T-cell (primary cell): ENCODE measurements at places on chromosomes 7 and 10. TPM values are rescaled to one million over a fixed set of nuclear protein-coding genes. Genes with fewer than 3 reads are reported as not detected.

DNA sequence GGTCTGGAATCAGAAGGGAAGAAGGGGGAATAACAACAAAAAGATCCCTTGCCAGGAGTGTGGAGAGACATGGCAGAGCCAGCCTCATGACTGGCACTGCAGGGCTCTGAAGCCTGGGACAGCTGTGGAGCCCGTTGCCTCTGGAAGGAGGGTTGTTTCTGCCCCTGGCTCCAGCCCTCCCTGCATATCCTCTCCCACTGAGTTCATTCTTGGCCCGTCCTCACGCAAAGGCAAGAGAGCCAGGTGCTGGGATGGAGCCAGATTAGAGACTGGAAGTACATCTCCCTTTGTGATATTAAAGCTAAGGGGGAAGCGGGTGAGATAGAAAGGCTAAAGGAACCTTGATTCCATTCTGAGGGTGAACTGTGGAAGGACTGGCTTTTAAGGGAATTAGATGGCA lies 141.5 kb upstream of the NPVF start:
- H3K4me3 ChIP-seq, result no peak overlapping the region
- H3K4me1 ChIP-seq, result no peaks in the 10 kb centered on the region
- H3K27ac ChIP-seq, result no peak overlapping the region
- peaks cover 11% of the 10 kb centered on the region for H3K27me3 ChIP-seq
- DNase-seq, result no peak

DNA sequence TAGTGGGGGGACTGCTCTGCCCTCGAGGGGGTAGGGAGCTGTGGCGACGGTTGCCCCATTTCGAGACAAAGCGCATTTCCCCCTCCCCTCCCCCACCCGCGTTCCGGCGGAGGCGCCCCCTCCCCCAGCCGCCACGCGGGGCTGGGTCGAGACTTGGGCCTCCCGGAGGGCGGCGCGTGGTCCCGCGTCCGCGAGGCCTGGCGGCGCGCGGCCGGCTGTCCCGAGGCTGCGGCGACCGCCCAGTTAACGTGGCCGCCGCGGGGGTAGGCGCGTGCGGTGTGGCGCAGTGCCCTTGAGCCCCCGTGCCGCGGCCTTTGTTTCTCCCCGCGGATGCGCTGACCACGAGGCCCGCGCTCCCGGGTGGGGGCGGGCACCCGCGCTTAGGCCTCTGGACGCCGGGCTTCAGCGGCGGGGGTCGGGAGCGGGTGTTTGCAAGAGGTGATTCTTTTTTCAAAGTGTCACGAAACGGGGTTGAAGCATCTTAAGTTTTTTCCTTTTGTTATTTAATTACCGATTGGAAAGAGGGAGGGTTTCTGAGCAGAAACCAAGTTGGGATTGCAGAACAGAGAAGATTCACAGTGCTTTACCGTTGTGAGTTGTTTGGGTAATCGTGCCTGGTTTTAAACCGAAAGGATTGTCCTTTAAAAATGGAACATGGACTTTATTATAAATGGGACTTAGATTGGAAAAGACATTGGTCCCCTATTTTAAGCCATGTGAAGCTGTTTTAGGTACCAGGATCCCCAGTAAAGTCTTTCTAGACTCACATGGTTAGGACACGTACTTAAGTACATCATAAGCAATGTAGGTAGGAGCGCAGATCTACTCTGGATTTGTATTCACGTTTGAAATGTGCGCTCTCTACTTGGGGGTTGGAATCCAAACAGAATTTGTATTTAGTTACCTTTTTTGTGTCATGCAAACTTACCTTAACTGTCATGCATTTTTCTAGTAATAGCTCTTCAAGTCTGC lies 760 bp downstream of the CBX3 start:
- H3K27me3 ChIP-seq, result no peaks in the 10 kb centered on the region
- H3K4me3 ChIP-seq, result peak overlapping the region; percentile 97
- peak; percentile 42 for DNase-seq

- H3K4me1 ChIP-seq, result peaks cover 30% of the 10 kb centered on the region
- peak overlapping the region; percentile 97 for H3K4me3 ChIP-seq
- peak overlapping the region; percentile 19 for H3K27ac ChIP-seq
Measured at GRCh38 chr10:59905066-59905730, 1.2 kb downstream of the CCDC6 start.

- no peaks in the 10 kb centered on the region for H3K4me1 ChIP-seq
- no peak for DNase-seq
- no peak overlapping the region for H3K4me3 ChIP-seq
- H3K36me3 ChIP-seq, result no peaks in the 10 kb centered on the region
- no peak overlapping the region for H3K27ac ChIP-seq
- H3K27me3 ChIP-seq, result no peaks in the 10 kb centered on the region
Measured at GRCh38 chr10:35882422-35883150, 240.5 kb upstream of the FZD8 start.

The GCK gene
- 0.28 TPM for total RNA-seq

The PNLIP gene
- 2.3 TPM for total RNA-seq

The AZGP1 gene
- 1.3 TPM for total RNA-seq

GRCh38 chr10:132458586-132459300 lies 61.7 kb downstream of the PWWP2B start:
- no peaks in the 10 kb centered on the region for H3K4me1 ChIP-seq
- DNase-seq, result peak; percentile 55
- no peak overlapping the region for H3K27ac ChIP-seq
- no peak overlapping the region for H3K4me3 ChIP-seq
- H3K27me3 ChIP-seq, result no peaks in the 10 kb centered on the region

DNA sequence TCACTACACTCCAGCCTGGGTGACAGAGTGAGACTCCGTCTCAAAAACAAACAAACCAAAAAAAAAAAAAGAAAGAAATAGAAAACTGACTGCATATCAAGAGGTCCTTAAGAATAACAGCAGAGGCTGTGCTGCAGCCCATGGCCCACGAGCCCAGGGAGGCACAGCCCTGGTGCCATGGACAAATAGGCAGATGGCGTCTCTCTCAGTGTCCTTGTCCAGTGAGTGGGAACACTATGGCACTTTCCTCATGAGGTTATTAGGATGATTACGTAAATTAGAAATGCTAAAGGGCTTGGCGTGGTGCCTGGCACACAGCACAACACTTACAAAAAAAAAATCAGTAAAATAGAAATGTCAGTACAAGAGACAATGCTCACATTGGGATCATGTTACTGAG lies 33.4 kb upstream of the PFKP start:
- H3K36me3 ChIP-seq, result no peaks in the 10 kb centered on the region
- no peak overlapping the region for H3K4me3 ChIP-seq
- H3K27me3 ChIP-seq, result no peaks in the 10 kb centered on the region
- no peak for DNase-seq

GRCh38 chr7:17781491-17782215 lies 158.6 kb downstream of the SNX13 start:
- no peak for DNase-seq
- no peak overlapping the region for H3K4me3 ChIP-seq

The CH25H gene
- total RNA-seq, result not detected

- no peak overlapping the region for H3K4me3 ChIP-seq
- H3K27me3 ChIP-seq, result no peaks in the 10 kb centered on the region
- no peak for DNase-seq
- H3K36me3 ChIP-seq, result no peaks in the 10 kb centered on the region
- no peak overlapping the region for H3K27ac ChIP-seq
- H3K4me1 ChIP-seq, result no peaks in the 10 kb centered on the region
Measured at GRCh38 chr7:86913709-86914108, 145.7 kb downstream of the ELAPOR2 start.

DNA sequence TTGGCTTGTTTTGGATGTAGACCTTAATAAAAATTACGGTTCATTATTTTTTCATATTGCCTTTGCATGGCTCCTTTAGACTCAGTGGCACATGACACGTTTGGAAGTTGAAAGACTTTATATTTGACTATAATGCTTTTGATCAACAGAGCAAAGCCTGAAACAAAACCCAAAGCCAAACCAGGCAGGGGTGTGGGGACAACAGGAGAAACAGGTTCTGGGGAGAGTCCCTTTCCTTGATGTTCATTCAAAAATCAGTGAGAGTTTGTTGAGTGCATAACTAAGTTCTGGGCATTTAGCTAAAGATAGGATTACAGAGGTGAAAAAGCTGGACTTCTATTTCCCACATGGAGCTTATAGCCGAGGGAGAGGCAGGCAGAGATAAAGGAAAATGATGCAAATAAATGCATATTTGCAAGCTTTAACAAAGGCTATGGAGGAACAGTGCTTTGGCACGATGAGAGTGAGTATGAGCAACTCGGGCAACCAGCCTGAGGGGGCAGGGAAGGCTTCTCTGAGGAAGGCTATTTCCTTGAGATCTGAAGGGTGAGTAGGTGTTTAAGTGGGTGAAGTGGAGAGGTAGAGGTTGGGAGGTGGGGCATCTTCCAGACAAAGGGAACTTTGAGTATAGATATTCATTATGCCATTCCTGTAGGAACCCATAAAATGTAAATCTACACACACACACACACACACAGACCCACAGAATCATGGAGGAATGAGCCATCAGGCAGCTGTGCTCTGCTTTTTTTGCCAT lies 34.5 kb upstream of the PDZD8 start:
- no peak overlapping the region for H3K27ac ChIP-seq
- no peak for DNase-seq
- H3K4me3 ChIP-seq, result no peak overlapping the region

- H3K4me1 ChIP-seq, result peaks cover 4% of the 10 kb centered on the region
- H3K4me3 ChIP-seq, result no peak overlapping the region
- DNase-seq, result no peak
- no peaks in the 10 kb centered on the region for H3K36me3 ChIP-seq
- no peak overlapping the region for H3K27ac ChIP-seq
Measured at GRCh38 chr7:112252691-112253090, 46.2 kb downstream of the ZNF277 start.

DNA sequence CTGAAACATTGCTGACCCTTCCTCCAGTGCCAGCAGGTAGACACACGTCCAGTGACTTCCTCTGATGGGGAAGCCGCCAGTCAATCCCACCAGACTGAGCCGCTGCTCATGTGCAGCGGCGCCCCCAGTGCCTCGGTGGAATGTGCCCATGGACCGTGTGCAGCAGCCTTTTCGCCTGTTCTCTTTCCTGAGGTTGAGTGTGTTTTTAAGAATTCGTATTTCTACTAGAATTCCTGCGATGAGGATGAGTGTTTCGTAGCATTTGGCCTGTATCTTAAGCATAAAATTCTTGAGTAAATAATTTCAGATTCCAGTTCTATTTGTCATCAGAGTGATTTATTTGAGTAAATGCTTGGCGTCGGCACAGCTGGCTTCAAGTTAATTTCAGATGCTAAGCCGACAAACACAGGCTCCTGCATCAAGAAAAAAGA lies 35.4 kb downstream of the BNIP3 start:
- DNase-seq, result no peak
- no peak overlapping the region for H3K27ac ChIP-seq
- H3K27me3 ChIP-seq, result no peaks in the 10 kb centered on the region

The ZDHHC6 gene
- 42.7 TPM for total RNA-seq

The CDHR1 gene
- 0.56 TPM for total RNA-seq

GRCh38 chr7:17044861-17045260 lies 163.1 kb upstream of the AGR3 start:
- no peak overlapping the region for H3K4me3 ChIP-seq
- DNase-seq, result no peak
- H3K36me3 ChIP-seq, result no peaks in the 10 kb centered on the region
- H3K27ac ChIP-seq, result no peak overlapping the region

The CCDC3 gene
- total RNA-seq, result 0.06 TPM

The NUP205 gene
- 57.8 TPM for total RNA-seq

DNA sequence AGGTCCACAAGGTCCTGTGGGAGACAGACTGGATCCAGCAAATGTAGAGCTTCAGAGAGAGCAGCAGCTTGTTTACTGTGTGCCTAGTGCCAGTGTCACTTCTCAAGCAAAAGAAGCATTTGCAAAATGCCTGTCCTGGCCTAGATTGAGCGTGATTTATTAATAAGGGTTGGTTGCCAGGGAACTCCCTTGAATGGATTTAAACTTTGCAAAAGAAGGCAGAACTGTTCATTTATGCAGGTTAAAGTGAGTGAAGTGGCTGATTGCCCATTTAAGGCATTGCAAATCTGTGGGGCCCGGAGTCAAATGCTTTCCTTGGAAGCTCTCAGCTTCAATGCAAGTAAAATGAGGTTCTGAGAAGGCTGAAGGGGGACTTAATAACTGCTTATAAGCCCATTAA lies 71.3 kb downstream of the CDHR3 start:
- H3K27me3 ChIP-seq, result no peaks in the 10 kb centered on the region
- peaks cover 10% of the 10 kb centered on the region for H3K4me1 ChIP-seq
- H3K27ac ChIP-seq, result no peak overlapping the region
- H3K4me3 ChIP-seq, result no peak overlapping the region
- DNase-seq, result no peak

- H3K4me3 ChIP-seq, result no peak overlapping the region
- H3K4me1 ChIP-seq, result no peaks in the 10 kb centered on the region
- no peak overlapping the region for H3K27ac ChIP-seq
- H3K27me3 ChIP-seq, result no peaks in the 10 kb centered on the region
- no peak for DNase-seq
Measured at GRCh38 chr10:61612450-61612849, 50.3 kb upstream of the CABCOCO1 start.

GRCh38 chr7:103106005-103106702 lies 31.2 kb downstream of the ARMC10 start:
- no peak overlapping the region for H3K27ac ChIP-seq
- no peak for DNase-seq
- peaks cover 14% of the 10 kb centered on the region for H3K36me3 ChIP-seq
- no peaks in the 10 kb centered on the region for H3K4me1 ChIP-seq
- no peaks in the 10 kb centered on the region for H3K27me3 ChIP-seq

DNA sequence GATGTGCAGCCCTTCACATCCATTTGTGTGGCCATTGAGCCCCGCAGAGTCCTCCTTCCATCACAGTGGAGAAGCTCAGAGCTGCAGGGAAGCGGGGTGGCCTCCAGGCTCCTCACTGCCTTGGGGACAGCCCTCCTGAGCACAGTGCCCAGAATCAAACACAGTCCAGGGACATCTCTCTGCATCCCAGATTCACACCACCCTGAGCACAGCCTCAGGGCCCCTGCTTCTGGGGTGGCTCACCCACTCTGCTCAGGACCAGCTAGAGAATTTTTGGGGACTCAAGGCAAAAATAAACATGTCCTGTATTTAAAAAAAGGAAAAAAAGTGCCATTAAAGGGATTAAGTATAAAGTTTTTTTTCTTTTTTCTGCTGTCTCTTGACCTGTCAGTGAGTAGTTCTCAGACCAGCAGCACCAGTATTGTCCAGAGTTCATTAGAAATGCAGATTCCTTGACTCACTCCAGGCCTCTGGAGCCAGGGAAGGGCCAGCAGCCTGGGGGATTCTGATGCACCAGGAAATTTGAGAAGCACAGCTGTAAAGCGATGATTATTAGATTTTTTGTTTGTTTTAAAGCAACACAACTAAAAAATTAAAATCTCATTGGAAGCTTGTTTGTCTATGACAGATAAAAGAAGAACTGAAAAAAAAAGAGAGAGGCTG lies 61.6 kb downstream of the ARHGAP22 start:
- H3K27ac ChIP-seq, result no peak overlapping the region
- DNase-seq, result no peak
- H3K4me3 ChIP-seq, result no peak overlapping the region

The BHLHA15 gene
- total RNA-seq, result 0.55 TPM

GRCh38 chr10:125147971-125148439 lies 12.4 kb downstream of the CTBP2 start:
- no peaks in the 10 kb centered on the region for H3K27me3 ChIP-seq
- no peak overlapping the region for H3K27ac ChIP-seq
- no peaks in the 10 kb centered on the region for H3K36me3 ChIP-seq

The PRKG1 gene
- total RNA-seq, result not detected

The PPP1R17 gene
- not detected for total RNA-seq

- peaks cover 29% of the 10 kb centered on the region for H3K4me1 ChIP-seq
- no peaks in the 10 kb centered on the region for H3K27me3 ChIP-seq
- no peak overlapping the region for H3K4me3 ChIP-seq
- DNase-seq, result no peak
Measured at GRCh38 chr10:43234471-43235041, 32.3 kb downstream of the RASGEF1A start.
